ENCODE measurements at places on chromosomes 12 and 14.

- peak; percentile 83 for DNase-seq
Observed at GRCh38 chr14:61750708-61751474, 11.3 kb upstream of the SNAPC1 start.

GRCh38 chr12:96045566-96045965 lies 10.2 kb upstream of the LTA4H start:
- no peak for DNase-seq

DNA sequence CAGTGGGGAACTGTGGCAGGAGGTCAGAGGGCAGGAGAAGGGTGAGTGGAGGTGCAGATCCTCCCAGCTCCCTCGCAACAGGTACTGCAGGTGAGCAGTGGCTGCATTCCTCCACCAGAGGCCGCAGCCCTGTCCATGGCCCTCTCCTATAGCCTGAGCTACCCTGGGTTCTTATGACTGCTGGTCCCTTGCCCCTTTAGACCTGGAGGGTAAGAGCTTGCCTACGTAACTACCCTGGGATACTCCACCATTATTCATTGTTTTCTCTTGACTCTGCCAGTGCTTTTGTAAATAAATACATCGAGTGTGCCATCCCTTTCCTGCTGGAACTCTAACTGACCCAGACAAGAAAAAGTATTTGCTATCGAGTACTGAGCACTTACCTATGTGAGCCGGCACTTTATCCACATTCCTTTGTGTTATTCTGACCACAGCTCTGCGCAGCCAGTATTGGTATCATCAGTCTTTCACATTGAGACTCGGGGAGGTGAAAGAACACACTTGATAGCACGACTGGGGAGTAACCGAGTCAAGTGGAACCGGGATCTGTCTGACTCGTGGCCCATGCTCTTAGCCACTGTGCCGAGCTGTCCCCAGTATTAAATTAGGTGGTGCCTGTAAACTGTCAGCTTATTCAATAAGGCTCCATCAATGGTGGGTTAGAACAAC lies 38.5 kb downstream of the LTBP2 start:
- DNase-seq, result peak; percentile 74

DNA sequence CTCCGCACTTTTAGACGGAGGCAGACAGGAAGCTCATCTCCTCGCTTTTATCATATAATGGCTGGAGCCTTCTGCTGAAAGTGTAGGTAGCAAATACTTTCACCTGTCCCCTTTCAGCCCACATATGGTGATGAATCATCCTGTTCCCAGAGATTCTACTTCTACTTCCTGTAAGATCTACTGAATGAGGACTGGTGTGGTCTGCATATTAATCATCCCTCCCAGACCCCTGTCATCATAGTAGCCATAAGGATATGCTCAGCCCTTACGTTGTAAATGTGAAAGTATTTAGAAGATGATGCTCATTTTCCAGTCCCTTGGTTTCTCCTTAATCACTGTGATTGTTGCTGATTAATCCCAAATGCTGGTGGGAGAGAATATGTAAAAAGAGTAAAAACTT lies 268.2 kb upstream of the GRIP1 start:
- no peak for DNase-seq

- no peak for DNase-seq
Observed at GRCh38 chr12:124647316-124647715, 79.9 kb upstream of the NCOR2 start.

DNA sequence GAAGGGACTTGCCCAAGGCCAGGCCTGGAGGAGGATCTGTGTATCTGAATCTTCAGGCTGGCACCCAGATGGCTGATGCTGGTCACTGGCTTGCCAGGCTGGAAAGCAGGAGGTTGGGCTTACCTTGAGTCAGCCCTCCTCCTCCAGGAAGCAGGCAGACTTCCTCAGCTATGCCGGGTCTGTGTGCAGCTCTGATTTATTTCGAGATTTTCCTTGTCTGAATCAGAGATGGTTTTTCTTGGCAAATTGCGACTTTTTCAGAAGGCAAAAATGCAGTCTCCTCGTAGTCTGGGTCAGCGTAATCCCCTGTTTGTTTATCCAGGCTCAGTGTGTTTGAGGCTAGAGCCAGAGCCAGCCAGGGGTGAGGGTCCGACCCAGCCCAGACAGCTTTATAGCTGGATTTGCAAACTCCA lies 48.9 kb downstream of the SMOC1 start:
- DNase-seq, result no peak

DNA sequence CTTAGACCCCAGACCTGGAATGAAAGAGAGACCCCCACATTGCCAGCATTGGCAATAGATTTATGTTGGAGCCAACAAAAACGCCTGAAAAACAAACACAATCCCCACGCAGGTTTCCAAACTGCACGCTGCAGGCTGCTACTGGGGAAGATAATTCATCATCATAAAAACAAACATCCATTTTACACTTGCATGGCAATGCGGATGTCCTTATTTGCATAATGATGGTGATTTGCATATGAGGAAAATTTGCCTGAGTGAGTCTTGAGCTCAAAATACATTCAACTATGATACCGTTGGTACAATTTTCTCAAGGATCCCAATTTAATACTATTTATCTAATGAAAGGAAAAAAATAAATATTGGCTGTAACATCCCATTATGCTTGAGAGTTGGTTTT lies 33.6 kb upstream of the TMEM132D start:
- DNase-seq, result no peak

- peak; percentile 76 for DNase-seq
Observed at GRCh38 chr12:129997239-129997638, 93.4 kb upstream of the TMEM132D start.

DNA sequence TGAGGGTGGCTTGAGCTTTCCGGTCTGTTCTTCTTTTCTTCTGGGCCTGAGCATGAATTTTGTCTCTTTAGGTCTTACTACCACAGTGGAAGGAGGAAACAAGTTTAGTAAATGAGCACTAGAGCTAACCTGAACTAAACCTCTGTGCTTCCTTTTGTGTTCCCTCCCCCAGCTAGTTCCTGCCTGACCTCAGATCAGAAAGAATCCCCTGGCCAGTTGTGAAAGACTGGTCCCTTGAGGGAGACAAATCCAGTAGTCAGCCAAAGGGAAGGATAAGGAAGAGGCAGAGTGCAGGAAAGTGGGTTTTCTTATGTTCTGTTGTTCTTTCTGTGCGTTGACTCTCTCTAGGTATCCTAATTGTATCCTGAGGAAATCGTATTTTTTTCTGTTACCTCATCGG lies 17.5 kb downstream of the ZNF664 start:
- no peak for DNase-seq

- no peak for DNase-seq
Observed at GRCh38 chr12:20507711-20508110, 139.4 kb downstream of the PDE3A start.

GRCh38 chr12:21697904-21698630 lies 40.4 kb upstream of the LDHB start:
- DNase-seq, result no peak

- DNase-seq, result no peak
Observed at GRCh38 chr14:29311983-29312382, 545.4 kb downstream of the FOXG1 start.

- peak; percentile 81 for DNase-seq
Observed at GRCh38 chr12:4134448-4135263, 138.9 kb upstream of the CCND2 start.

- no peak for DNase-seq
Observed at GRCh38 chr14:101887219-101887618, 77.2 kb upstream of the DYNC1H1 start.

DNA sequence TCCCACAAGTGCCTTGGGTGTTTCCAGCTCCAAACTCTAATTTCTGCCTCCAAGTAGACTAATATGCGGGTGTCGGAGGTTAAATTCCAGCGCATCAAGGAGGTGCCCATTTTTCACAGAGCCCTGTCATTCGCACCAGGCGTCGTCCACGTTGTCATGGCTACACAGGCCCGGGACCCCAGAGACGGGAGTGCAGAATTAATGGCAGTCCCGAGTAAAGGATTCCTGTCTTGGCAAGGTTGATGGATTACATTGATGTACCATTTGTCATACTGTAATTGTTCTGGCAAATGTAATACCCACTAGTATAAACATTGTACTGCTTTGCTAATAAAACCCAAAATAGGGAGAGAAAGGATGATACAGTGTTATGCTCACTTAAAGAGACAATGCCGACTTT lies 222.9 kb upstream of the MYL2 start:
- no peak for DNase-seq

GRCh38 chr12:62840806-62841205 lies 94.1 kb downstream of the PPM1H start:
- DNase-seq, result no peak

- no peak for DNase-seq
Observed at GRCh38 chr14:102754370-102755262, 22.6 kb upstream of the TRAF3 start.

Data from H9 (cell line).